ENCODE measurements at places on chromosomes 7 and 10.

- DNase-seq, result no peak
These were observed 175.8 kb downstream of the TRIL start for GRCh38 chr7:28782362-28782761.

- no peak for DNase-seq
These were observed 41.0 kb upstream of the PTF1A start for GRCh38 chr10:23151071-23151470.

GRCh38 chr7:82839555-82839954 is 323.1 kb downstream of the PCLO start:
- DNase-seq, result no peak

GRCh38 chr10:20233423-20233822 is 417.2 kb downstream of the PLXDC2 start:
- DNase-seq, result no peak

GRCh38 chr7:106768324-106768751 is 96.7 kb upstream of the PIK3CG start:
- no peak for DNase-seq

GRCh38 chr7:91644256-91644655 is 236.2 kb downstream of the MTERF1 start:
- no peak for DNase-seq

GRCh38 chr7:25180946-25181345 is 47.3 kb downstream of the NPVF start:
- no peak for DNase-seq
